ENCODE measurements at places on chromosomes 1 and 21. TPM values are rescaled to one million over a fixed set of nuclear protein-coding genes. Genes with fewer than 3 reads are reported as not detected.

The TSPAN2 gene
- total RNA-seq, result 1.2 TPM

The DDR2 gene
- 0.67 TPM for total RNA-seq

The S100A1 gene
- 0.86 TPM for total RNA-seq

The SLC25A44 gene
- 29.3 TPM for total RNA-seq

The DNM3 gene
- total RNA-seq, result 0.51 TPM

The RORC gene
- total RNA-seq, result not detected

The FGR gene
- 0.08 TPM for total RNA-seq

The SLFNL1 gene
- total RNA-seq, result not detected

The S100A3 gene
- total RNA-seq, result 106 TPM

The C8A gene
- total RNA-seq, result not detected

The TPTE gene
- total RNA-seq, result not detected

The EPHA2 gene
- total RNA-seq, result 104 TPM

The LRRC53 gene
- total RNA-seq, result not detected

The ATPAF1 gene
- total RNA-seq, result 33.1 TPM

The SLAMF7 gene
- total RNA-seq, result 1.8 TPM

The PIGR gene
- not detected for total RNA-seq

The PSMA5 gene
- total RNA-seq, result 116 TPM

The SHISAL2A gene
- not detected for total RNA-seq

The CFAP141 gene
- not detected for total RNA-seq

The GPR52 gene
- not detected for total RNA-seq

The CHAF1B gene
- 11.1 TPM for total RNA-seq

The PTGFRN gene
- 16.2 TPM for total RNA-seq

The OR2T10 gene
- not detected for total RNA-seq

The F3 gene
- 3.3 TPM for total RNA-seq

The TMPRSS15 gene
- not detected for total RNA-seq

The RNF186 gene
- total RNA-seq, result not detected

The C1QB gene
- not detected for total RNA-seq

The CLEC20A gene
- total RNA-seq, result not detected

The GJB3 gene
- 8.0 TPM for total RNA-seq

The PRRX1 gene
- total RNA-seq, result not detected

The GBP6 gene
- not detected for total RNA-seq

The TCP10L gene
- 0.45 TPM for total RNA-seq

The PROX1 gene
- not detected for total RNA-seq

The TAL1 gene
- not detected for total RNA-seq

The BTG2 gene
- total RNA-seq, result 10.2 TPM

The CD164L2 gene
- not detected for total RNA-seq

The TLR5 gene
- 0.07 TPM for total RNA-seq

The TIE1 gene
- total RNA-seq, result not detected

The SLX9 gene
- total RNA-seq, result 60.2 TPM

The DISP1 gene
- 1.8 TPM for total RNA-seq

The TRAF3IP3 gene
- total RNA-seq, result not detected

The ERMAP gene
- total RNA-seq, result 3.4 TPM

The B3GALT5 gene
- total RNA-seq, result 0.24 TPM

The NUCKS1 gene
- total RNA-seq, result 90.8 TPM

The ZNF644 gene
- 11.4 TPM for total RNA-seq

The HHAT gene
- total RNA-seq, result 2.0 TPM

The ERICH3 gene
- not detected for total RNA-seq

The PEAR1 gene
- total RNA-seq, result 10.5 TPM

The GPX7 gene
- total RNA-seq, result not detected

The IRF6 gene
- 0.11 TPM for total RNA-seq

The RCSD1 gene
- total RNA-seq, result 0.08 TPM

The TNFRSF18 gene
- not detected for total RNA-seq

The ANGPTL3 gene
- total RNA-seq, result not detected

The BCAN gene
- 0.08 TPM for total RNA-seq

All from A549 treated with CpdA at 1 μM for 4 hours (cell line).